ENCODE measurements at places on chromosomes 16 and 17.

- DNase-seq, result no peak
Observed at GRCh38 chr16:88886420-88886844, 20.0 kb upstream of the PABPN1L start.

DNA sequence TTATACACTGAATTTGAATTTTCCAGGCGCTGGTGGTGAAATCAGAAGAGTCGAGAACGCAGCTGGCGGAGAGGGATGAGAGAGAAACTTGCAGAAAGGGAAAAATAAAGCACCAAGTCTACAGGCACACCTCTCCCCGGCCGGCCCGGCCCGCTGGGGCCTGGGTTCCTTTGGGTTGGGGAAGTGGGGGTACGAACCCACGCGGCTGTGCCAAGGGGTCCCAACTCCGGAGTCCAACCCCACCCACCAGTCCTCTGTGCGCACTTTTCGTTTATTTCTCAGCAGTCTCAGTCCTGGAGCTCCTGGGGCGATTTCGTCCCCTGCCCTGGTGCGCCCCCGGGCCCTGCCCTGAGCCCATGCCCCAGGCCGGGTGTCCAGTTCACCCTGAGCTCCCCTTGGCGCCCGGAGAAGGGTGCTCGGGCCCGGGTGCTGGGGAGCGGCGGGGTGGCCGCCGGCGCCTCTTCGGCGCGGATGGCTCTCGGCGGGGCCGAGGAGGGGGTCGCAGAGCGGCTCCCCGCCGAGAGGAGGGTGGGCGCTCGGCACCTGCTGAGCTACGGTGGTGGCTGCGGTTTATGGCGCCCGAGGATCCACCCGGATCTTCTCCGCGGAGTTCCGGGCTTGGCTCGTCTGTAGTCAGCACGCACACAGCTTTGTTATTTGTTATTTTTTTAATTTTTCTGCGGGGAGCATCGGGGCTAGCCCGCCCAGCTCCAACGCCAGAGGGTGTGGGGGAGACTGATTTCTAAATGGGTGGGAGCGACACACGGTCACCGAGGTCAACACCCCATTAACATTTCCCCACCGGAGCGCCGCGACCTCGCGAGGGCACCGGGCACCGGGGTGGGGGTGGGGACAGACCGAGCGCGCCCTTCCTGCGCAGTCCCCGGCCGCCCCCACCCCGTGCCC, 15.7 kb upstream of the CBX8 start:
- DNase-seq, result no peak

GRCh38 chr17:61562287-61562686, 28.7 kb downstream of the NACA2 start:
- no peak for DNase-seq

- DNase-seq, result no peak
Observed at GRCh38 chr17:63772801-63773271, 561 bp downstream of the CCDC47 start.

- no peak for DNase-seq
Observed at GRCh38 chr17:52995147-52995546, 827.6 kb upstream of the KIF2B start.

- DNase-seq, result no peak
Observed at GRCh38 chr17:15261258-15261801, 3.8 kb downstream of the PMP22 start.

Measured in NCI-H2227 treated with DMSO at 0.1 percent for 48 hours (cell line).